ENCODE measurements at places on chromosomes 11 and 22. TPM values are rescaled to one million over a fixed set of nuclear protein-coding genes. Genes with fewer than 3 reads are reported as not detected.

- no peak for DNase-seq
Observed at GRCh38 chr11:94283678-94284077, 20.7 kb upstream of the IZUMO1R start.

- no peak for DNase-seq
Observed at GRCh38 chr11:134474942-134475341, 62.9 kb upstream of the B3GAT1 start.

- DNase-seq: no peak
Observed at GRCh38 chr11:115784796-115785521, 280.7 kb upstream of the CADM1 start.

DNA sequence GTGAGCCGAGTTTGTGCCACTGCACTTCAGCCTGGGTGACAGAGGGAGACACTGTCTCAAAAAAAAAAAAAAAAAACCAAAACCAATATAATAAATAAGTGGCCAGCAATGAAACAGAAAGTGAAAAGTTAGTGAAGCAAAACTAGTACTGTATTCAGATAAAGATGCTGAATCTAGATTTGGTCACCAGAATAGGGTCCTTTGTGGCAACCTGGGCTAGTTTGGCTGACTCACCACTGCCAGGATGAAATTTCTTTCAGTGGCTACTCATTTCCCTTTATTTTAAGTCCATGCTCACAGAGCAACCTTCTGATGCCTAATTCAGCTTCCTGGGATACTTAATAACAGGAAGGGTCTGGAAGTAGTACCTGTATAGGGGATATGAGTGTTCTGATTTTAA lies 26.0 kb downstream of the LIMK2 start:
- DNase-seq: no peak

GRCh38 chr11:111699579-111700156 lies 66.5 kb downstream of the PPP2R1B start:
- no peak for DNase-seq

DNA sequence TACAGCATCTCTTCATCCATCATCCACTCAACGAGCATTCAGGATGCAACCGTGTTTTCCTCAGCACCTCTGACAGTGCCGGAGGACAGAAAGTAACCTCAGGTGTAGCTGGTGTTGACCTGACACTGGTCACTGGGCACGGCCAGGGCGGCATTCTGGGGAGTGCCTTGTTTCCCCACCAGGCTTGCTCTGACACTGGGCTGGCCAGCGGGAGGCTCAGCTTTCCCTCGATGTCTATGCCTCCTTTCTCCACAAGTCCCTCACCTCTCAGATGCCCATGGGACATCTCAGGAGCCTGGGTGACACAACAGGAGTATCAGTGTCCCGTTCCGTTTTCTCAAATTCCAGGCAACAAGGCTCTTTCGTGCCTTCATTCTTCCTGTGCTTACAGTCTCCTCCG lies 28.9 kb downstream of the CD6 start:
- DNase-seq: no peak

CTSW gene
- 0.21 TPM for polyA plus RNA-seq

Data from BJ (cell line).